ENCODE measurements at places on chromosomes 7 and 10. TPM values are rescaled to one million over a fixed set of nuclear protein-coding genes. Genes with fewer than 3 reads are reported as not detected.

- peak; percentile 10 for DNase-seq
Measured at GRCh38 chr10:58435297-58435985, 50.2 kb downstream of the TFAM start.

DNA sequence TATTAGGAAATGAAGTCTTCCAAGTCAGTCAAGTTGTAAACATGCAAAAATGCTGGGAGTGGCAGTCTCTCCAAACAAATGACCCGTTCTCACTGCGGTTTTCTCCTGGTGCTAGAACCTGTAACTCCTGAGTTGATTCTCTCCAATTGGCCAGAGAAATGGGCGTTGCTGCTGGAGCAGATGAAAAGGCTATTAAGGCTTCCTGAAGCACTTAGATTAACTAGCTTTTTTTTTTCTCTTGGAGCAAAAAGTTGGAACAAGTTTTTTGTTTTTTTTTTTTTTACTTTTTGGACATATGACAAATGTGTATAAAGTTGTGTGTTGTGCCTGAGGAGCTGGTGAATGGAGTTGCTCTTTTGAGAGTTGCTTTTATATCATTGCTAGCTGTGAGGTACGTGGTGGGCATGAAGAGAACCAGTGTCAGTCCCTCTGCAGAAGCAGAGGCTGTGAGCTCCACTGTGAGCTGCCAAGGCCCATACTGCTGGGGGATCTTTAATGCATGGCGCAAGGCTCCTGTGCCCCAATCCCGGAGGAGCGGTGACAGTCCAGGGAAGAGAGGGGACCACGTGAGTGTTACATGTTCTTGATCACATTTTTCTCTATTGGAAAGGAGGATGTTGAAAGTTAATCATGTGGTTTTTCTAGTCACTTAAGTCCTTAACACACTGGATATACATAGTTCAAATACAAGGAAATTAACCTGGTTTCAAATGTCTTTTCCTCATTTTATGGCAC, 393.6 kb upstream of the GALNT17 start:
- no peak for DNase-seq

DNA sequence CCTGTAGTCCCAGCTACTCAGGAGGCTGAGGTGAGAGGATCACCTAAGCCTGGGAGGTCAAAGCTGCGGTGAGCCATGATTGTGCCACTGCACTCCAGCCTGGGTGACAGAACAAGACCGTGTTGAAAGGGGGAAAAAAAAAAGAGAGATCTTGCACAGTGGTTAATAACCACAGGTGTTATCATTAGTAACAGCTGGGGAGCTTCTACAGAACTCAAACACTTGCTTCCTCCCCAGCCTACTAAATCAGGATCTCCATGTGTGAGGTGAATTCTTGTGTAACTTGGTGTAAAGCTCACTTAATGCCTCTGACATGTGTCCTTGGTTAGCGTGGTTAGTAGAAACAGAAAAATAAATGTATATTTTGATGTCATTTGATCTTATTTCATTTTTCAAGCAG, 43.9 kb upstream of the BMS1 start:
- DNase-seq = no peak

GRCh38 chr7:47404010-47404409, 177.9 kb downstream of the TNS3 start:
- no peak for DNase-seq

- no peak for DNase-seq
Measured at GRCh38 chr7:134695321-134695860, 48.7 kb downstream of the BPGM start.

SLC29A4 gene
- total RNA-seq = 1.0 TPM

ACTL6B gene
- not detected for total RNA-seq

ACHE gene
- 4.9 TPM for total RNA-seq

Data from dermis blood vessel endothelial cell (primary cell).